Stimulated activated CD8-positive, alpha-beta memory T cell treated with anti-CD3 and anti-CD28 coated beads, Interleukin-7, amount 100 ng/mL, for 4 hours (primary cell): ENCODE measurements at places on chromosomes 5 and 9.

GRCh38 chr5:145854651-145855258, 18.1 kb downstream of the GRXCR2 start:
- no peak for DNase-seq

DNA sequence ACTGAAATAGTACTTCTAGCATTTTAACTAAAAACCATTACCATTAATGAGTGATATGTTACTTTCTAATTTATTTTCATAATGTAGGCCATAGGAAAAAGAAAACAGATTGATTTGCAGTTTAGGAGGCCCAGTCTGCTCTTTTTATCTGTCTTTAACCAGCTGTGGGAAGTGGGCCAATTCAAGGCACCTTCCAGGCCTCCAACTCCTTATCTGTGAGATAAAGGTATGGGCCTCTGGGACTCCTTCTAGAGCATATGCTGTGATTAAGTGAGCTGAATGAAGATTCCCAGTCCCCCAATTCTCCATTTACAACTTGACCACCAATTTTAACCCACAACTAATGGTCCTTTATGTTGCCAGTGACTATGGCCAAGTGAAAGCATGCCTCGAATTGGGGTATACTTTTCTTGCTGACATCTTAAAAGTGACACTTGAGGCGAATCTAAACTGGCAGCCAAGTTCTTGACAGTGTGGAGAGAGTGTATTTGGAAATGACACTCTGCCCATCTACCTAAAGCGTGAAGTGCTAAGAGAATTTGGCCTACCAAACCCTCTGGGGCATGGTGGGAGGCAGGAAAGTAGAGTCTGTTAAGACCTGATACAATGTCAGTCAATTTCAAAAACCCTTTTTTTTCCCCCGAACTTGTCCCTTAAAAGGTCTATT, 88.3 kb downstream of the PIK3R1 start:
- no peak for DNase-seq

DNA sequence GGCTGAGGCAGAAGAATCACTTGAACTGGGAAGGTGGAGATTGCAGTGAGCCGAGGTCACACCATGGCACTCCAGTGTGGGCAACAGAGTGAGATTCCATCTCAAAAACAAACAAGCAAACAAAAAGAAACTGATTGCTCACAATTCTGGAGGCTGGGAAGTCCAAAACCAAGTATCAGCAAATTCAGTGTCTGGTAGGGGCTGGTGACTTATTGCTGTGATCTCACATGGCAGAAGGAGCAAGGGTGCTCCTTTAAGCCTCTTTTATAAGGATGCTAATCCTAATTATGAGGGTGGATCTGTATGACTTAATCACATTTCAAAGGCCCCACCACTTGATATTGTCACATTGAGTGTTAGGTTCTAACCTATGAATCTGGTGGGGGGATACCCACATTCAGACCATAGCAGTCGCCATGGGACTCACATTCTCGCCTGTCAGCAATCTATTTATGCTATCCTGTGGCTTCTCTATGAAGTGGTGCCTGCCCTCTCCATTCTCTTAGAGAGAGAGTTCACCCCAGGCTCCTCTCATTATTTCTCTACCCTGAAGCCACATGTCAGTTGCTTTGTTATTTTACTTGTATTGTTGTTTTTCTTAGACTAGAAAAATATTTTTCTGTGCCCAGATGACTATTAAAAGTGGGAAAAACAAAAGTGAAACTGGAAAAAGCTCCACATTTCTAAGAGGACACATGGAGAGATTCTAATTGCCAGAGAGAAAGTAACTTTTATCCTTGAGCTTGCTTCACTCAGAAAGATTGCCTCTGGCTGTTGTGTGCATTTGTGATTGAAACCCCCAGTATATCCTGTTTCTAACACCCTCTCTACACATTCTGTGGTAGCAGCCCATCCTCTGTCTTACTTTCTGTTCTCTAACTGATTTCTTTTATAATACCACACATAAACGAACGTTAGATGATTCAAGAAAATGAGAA, 18.8 kb upstream of the PRLR start:
- DNase-seq, result no peak

DNA sequence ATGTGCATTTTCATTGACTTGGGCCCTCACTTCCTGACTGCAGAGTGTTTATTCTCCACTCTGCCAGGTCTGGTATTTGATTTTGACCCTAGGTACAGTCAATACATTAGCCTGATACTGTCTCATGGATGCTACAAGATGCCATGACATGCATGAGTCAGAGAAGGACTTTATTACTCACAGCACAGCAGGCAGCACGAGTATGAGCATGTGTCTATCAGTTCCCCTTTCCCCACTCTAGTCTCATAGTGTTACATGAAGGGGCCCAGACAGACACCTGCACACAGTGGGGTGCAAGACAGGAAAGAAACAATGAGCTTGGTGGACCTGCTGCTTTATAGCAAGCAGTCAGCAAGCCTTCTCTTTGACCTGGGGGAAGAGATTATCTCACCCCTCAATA, 19.6 kb downstream of the ITGA2 start:
- DNase-seq, result no peak

- no peak for DNase-seq
Measured at GRCh38 chr9:126061575-126061974, 265.1 kb upstream of the MVB12B start.

- no peak for DNase-seq
Measured at GRCh38 chr9:76692458-76693129, 71.6 kb upstream of the PCA3 start.

- no peak for DNase-seq
Measured at GRCh38 chr5:105702323-105702722, 1968.4 kb downstream of the EFNA5 start.

DNA sequence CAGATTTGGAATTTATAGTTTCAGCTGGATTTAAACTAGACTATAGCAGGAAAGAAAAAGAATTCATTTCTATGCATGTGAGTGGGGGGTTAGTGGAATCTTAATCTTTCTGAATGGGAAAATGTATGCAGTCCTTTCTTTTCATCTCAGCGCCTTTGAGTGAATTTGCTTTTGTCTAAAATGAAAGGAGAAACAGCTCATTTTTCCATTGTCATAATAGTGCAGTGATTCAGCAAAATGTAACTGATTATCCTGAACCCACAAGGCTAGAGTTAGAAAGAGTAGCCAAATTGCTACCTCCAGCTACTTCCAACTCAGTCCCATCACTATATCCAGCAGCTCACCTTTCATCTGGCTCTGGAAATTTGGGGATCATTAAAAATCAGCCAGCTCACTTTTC, 134.4 kb downstream of the ADAMTSL1 start:
- DNase-seq, result no peak

GRCh38 chr5:72510610-72511181, 3.5 kb upstream of the ZNF366 start:
- no peak for DNase-seq

GRCh38 chr9:1869843-1870242, 145.3 kb upstream of the SMARCA2 start:
- DNase-seq, result no peak

GRCh38 chr9:127931092-127931881, 710 bp upstream of the PIP5KL1 start:
- DNase-seq, result no peak

DNA sequence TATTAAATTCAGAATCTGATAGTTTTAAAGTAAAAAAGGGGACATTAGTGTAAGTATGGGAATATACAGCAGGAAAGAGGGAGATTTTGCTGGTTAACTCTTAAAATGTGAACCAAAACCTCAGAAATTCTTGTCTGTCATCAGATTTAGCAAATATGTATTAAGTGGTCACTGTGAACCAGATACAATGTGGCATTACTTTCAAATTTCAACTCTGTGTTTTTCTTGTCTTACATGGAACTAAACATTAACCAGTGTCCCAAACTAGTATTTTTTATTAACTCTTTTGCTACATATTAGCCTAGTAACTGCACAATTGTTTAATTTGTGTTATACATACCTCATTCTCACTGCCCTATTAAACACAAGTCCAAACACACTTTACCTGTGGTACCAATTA, 259.9 kb upstream of the RASA1 start:
- DNase-seq, result no peak

DNA sequence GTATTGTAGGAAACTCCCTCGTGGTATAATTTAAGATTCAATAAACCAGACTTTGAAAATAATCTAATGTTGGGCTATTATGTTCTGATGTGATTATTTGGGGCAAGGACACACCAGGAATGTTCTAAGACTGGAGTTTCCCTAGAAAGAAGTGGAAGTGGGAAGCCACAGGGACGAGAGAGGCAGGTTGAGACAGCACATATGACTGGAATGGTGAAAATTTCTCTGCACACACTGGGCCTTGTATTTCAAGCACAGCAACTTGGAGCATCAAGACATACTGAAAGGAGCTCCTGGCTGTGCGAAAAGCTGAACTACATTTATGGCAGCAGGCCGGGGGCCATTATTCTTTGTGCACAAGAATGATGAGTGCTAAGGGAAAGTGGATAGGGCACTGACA, 98.2 kb downstream of the CETN3 start:
- no peak for DNase-seq

DNA sequence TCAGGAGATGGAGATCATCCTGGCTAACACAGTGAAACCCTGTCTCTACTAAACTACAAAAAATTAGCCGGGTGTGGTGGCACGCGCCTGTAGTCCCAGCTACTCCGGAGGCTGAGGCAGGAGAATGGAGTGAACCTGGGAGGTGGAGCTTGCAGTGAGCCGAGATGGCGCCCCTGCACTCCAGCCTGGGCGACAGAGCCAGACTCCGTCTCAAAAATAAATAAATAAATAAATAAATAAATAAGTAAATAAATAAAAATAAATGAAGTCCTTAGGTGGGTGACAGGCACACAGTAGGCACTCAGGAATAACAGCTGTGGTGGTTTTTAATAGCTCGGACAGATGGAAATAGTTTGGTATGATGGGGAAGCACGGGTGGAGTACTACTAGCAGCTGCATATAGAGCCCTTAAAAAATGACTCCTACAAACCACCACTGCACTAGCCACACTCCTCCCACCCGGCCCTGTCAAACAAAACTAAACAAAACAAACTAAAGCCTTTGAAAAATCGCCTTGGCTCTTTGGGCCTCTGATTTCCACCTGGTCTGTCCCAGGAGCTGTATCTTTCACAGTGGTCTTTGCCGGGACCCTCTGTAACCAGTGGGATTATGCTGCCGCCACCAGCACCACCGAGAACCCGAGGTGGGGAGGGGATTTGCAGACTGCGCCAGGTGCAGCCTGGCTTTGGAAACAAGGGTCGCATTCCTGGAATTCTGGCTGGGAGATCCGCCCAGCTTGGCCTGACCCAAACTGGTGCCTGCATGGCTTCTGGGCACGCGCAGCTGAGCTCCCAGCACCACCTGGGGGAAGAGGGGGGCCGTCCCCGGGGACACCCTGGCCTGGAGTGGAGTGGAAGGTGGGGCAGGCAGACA, 5.1 kb upstream of the WDR5 start:
- DNase-seq, result no peak

DNA sequence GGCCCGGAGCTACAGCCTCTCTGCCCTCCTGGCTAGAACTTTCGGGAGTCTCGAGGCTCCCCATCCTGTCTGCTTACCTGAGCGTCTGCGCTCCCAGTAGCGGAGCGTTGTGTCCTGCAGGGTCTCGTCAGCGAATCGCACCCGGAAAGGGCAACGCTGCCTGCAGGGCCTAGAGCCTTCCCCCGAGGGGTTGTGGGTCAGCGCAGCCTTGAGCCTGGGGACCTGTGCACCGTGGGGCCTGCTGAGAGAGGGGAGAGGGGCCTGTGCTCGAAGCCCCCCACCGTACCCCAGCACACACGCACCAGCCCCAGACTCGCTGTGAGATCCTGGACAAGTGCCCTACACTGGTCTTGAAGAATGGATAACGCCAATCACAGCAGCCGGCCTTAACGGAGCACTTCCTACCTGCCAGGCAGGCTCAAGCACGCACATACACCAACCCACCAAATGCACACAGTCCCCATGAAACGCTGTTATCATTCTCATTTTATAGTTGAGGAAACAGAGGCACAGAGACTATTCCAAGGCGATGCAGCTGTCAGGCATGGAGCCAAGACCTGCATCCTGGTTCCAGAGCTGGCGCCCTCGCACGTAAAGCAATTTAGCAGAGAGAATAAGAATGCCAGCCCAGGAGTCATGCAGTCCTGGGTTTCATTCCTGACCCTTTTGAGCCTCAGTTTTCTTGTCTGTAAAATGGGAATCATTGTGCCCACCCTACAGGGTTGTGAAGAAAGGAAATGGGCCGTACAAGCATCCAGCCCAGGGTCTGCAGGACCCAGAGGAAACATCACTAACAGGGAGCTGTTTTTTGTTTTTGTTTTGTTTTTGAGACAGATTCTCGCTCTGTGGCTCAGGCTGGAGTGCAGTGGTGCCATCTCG, 5.3 kb downstream of the C9orf50 start:
- DNase-seq, result no peak

GRCh38 chr9:112665347-112665746, 52.6 kb downstream of the INIP start:
- DNase-seq, result no peak

GRCh38 chr9:113461285-113461684, 2.2 kb upstream of the RGS3 start:
- DNase-seq, result no peak

DNA sequence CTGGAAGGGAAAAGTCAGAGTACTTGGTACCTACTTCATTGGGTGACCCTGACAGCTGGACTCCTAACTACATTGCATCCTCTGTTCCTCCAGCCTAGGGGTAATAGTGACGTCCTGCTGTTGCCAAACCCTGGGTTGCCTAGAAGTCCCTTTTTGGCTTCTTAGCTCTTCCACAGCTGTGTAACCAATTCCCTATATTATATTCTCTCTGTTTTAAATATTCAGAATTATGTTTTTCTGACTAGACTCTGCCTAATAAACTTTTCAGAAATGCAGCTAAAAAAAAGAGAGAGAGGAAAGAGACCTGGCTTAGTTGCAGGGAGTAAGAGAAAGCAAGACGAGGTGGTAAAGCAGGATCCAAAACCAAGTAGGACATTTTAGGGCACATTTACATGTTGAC, 28.4 kb downstream of the MCTP1 start:
- DNase-seq, result no peak

GRCh38 chr5:172958331-172959046, 735 bp upstream of the RPL26L1 start:
- DNase-seq, result peak; percentile 64

DNA sequence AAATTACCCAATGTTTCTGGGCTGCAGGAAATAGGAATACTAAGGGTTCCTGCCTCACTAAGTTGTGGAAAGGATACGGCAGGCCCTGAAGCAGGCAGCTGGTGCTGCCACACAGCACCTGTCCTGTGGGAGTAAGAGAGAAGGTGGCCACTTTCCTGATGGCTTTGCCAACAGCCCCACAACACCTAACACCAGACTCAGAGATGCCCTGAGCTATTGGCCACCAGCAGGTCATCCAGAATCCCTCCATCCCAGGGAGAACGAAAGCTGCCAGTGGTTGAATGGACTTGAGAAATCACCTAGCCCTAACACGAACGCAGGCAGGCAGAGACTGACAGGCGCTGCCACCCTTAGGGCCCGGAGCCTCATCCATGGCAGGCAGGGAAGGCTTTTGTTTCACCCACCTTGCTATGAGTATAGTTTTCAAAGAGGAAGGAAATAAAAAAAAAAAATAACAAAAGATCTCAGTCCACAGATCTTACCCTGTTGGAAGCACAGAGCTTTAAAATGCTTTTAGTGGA, 82.2 kb downstream of the DCP2 start:
- no peak for DNase-seq
